ENCODE measurements at places on chromosomes 12 and 14.

- no peak for DNase-seq
Measured at GRCh38 chr12:92295523-92295922, 149.9 kb upstream of the BTG1 start.

DNA sequence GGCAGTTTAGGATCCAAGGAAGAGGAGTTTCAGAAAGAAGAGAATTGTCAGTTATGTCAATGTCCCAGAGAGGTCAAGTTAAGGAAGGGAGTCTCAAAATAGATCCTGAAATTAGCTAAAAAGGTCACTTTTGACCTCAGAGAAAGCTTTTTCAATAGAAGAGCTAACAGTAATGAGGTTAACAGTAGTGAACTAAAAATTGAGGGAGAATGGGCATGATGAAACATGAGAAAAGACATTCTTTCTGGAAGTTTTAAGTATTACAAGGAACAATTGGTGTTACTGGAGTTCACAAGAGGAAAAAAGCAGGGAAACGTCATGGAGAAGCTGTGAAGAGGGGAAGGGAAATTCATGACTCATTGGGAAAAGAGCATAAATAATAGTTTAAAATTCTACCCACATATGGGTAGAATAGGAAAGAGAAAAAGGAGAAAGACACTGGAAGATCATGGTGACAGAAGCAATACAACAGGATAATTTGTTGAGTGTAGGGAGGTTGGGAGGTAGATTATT is 381.2 kb upstream of the FAR2 start:
- DNase-seq, result no peak

GRCh38 chr14:99378782-99379214 is 101.9 kb downstream of the SETD3 start:
- no peak for DNase-seq

DNA sequence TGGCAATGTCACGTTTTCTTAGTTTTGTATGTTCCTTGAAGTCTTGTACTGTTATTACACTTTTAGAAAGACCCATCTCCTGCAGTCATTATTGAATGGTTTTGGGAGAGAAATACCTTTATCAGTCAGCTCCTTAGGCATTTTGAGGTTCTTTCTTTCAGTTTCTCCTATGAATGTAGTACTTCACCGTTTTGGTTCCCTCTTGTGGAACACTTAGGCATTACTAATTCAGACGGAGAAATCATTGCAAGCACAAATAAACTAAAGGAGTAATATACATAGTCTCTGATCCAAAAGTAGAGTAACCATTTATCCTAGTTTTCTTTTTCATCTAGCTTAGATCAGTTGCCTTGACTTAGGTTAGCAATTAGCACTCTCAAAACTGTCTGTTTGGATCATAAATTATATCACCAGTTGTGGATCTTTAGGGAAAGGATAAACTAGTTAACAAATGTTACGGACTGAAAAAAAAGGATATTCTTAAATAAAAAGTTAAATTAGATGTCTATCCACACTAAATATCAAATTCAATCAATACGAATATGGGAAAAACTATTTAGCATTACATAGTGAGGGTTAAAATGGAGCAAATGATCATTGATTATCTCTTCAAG is 1538.3 kb upstream of the SEL1L start:
- DNase-seq, result no peak

GRCh38 chr14:30035361-30035760 is 107.7 kb upstream of the PRKD1 start:
- DNase-seq, result no peak
